ENCODE measurements at places on chromosomes 16 and 17.

DNA sequence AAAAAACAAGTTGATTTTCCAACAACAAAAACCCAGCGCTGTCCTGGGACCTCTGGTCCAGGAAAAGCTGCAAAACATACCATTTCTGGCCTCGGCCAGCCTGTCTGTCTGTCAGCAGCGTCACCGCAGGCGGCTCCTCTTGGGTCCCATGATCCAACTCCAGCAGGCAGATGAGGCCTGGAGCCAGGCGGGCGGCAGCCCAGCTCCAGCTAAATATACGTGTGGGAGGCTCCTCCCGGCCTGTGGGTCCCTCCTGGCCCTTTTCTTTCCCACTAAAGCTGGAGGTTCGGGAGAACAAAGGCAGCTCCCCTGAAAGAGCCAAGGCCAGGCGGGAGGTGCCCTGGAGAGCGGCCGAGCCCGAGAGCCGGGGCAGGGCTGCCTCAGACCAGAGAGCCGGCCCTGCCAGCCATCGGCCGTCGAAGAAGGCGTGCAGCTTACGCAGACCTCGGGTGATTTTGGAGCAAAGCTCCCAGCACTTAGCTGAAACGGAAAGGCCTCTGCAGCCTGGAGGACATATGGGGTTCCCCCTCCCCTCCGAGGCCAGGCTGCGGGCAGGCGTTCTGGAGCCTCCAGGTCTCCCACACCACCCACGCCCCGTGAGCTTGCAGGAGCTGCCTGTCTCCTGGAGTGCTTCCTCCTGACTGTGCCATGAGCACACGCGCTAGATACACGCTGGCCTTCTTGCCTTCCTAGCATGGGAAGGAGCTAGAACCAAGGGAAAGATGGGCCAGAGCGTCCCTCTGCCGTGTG lies 19.9 kb upstream of the JPH3 start:
- DNase-seq, result peak; percentile 23

GRCh38 chr16:578870-579405 lies 9.2 kb downstream of the PIGQ start:
- peak; percentile 71 for DNase-seq

DNA sequence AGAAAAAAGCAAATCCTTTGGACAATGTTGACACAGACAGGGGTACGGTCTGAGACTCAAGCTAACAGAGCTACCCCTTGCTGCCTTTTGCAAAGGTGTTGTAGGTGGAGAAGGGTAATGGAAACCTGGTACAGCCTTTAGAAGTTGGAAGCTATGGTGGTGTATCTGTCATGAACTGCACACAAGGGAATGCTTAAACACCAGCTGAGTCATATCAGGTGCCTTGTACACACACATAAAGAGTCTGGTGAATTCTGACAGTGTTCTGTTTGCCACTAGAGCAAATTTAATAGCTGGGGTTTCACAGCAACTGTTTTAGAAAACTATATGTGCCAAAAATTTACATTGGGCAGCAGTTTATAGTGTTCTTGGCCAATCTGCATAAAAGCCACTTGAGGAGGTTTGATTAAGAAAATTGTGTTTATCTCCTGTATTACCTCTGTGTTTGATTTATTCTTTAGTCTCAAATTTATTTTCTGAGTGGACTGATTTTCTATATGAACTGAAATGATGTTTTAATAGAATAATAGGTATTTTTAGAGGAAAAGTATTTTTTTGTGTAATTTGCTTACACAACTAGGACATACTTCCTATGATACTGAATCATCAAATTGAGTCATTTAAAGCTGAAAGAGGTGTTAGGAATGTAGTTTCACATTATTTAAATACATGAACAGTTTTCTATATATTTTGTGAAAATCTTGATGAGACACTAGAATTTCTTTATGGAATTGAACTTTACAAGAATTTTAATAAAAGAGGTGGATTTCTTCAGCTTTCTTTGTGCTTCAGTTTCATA lies 136.9 kb downstream of the MAP2K6 start:
- peak; percentile 64 for DNase-seq

DNA sequence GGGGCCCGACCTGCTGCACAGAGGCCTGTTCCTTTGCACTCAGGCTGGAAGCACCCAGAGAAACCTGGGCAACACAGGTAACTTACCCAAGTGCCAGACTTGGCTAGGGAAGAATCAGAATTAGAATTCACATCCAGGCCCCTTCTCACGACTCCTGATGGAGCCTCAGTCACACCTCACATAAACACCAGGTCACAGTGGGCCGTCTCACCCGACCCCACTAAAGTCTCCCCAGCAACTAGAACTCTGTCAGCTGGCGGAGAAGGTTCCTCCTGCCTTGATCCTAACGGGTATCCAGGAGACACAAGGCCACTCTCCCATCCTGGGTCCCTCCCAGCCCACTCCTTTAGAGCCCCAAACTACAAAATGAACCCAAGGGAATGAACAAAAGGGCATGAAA lies 6.4 kb downstream of the TK2 start:
- DNase-seq, result no peak

DNA sequence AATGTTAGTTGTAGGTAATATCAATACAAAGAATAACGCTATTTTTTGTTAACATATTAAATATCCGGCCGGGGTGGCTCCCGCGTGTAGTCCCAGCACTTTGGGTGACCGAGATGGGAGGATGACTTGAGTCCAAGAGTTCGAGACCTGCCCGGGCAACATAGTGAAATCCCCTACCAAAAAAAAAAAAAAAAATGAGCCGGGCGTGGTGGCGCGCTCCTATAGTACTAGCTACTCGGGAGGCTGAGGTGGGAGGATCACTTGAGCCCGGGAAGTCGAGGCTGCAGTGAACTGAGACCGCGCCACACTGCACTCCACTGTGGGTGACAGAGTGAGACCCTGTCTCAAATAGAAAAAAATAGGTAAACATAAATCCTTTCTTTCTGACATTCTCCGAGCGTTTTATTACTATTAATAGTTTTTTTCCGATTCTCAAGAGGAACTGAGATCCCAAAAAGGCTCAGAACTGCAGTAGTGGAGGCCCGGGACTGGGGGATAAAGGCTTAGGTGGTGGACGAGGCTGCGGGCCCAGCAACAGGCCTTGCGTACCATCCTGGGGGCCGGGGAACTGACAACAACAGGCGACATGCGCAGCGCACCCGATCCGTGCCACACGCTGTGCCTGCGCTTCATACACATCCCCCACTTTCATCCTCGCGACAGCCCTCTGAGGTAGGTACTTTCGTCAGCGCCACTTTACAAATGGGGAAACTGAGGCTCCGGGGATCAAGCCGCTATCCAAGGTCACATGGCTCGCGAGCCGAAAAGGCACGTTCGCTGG lies 919 bp downstream of the N4BP1 start:
- DNase-seq, result peak; percentile 36

DNA sequence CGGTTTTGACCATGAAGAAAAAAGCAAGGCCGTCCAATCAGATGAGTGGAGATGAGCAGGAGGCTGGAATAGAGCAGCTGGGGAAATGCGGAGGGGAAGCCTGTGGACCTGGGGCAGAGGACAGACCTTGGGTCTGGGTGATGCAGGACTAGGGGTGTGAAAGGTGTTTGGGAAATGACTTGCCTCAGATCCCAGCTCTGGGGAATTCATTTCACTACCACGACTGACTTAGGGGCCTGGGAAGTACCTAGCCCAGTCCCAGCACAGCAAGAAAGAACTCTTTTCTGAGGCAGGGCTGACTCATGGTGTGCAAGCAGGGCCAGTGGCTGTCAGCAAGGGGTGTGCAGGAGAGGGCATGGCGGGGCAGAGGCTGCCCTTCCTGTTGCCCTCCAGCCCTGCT lies 14.8 kb downstream of the DNAI2 start:
- DNase-seq, result peak; percentile 7

GRCh38 chr17:75755990-75756389 lies 9.0 kb downstream of the GALK1 start:
- DNase-seq, result no peak

DNA sequence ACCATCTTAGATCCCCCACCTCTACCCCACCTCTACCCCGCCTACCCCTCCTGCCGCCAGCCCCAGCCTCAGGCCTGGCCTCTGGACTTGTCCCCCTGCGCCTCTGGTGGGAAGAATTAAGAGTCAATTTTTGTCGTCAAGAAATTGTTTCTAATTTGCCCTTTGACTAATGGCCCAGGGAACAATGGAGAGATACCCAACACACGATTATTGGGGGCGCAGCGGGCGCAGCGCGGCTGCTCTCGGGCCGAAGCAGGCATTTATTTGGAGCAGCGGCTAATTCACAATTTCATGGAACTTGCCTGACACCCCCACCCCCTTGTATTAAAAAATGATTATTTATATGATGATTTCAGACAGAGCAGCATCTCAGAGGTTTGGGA lies 4.4 kb upstream of the BAHCC1 start:
- DNase-seq, result no peak

DNA sequence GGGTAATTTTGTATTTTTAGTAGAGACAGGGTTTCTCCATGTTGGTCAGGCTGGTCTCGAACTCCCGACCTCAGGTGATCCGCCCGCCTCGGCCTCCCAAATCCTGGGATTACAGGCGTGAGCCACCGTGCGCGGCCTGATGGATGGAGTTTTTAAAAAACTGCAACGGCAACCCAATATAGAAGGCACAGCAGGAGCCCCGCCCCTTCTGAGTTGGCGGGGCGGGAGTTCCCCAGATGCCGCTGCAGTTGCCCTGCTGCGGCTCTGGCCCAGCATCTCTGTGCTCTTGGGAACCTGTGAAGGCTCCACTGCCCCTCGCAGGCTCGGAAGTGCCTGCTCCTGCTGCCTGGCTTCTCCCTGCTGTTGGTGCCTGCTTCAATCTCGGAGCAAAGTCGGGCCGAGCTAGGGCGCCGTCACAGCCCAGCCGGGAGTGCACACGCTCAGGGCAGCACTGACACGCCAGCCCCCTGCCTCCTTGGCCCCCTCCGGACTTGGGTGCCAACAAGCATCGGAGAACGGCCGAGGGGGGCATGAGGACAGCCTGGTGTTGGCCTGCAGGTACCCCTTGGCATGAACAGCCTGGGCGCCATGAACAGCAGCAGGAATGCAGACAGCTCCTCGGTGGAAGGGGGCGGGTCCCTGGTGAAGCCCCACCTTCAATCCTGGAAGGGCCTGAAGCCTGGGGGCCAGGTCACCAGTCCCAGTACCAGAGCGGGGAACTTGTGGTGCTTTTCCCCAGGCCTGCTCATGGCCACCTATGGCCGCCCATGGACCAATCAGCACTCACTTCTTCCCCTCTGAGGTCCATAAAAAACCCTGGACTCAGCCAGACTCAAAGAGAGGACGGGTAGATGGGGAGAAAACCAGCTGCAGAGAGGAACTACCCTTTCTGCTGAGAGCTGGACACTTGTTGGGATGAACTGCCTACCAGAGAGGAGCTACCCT lies 2.3 kb upstream of the NT5M start:
- DNase-seq, result peak; percentile 74

DNA sequence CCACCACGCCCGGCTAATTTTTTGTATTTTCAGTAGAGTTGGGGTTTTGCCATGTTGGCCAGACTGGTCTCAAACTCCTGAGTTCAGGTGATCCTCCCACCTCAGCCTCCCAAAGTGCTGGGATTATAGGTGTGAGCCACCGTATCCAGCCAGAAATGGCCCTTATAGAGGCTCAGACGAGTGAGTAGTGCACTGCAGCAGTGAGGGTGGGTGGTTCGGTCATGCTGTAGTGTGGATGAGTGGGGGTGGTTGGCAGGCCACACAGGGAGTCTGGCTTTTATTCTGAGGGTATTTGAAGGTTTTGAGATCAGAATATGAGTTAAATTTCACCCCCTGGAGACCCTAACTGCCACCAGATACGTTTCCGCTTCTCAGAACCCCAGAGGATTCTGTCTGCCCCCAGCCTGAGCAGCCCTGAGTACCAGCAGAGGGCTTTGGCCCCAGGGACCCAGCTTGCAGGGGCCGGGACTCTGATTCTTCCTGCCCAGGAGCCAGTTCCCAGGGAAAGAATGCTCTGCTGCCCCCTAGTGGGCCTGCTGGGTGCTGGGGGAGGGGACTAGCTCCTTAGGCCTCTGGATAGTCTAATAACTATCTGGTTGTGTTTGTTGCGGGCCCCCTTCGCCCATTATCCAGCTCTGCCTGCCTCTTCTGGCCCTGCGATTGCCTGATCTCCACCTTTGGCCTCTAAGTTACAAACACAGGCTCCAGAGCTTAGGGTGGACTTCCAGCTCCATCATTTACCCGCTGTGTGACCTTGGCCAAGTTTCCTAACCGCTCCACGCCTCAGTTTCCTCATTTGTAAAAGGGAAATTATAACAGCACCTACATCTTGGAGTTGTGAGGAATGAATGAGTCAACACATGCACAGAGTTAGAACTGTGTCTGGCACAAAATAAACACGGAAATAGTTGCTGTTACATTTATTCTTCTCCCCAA lies 2.0 kb downstream of the ZNF771 start:
- peak; percentile 87 for DNase-seq

DNA sequence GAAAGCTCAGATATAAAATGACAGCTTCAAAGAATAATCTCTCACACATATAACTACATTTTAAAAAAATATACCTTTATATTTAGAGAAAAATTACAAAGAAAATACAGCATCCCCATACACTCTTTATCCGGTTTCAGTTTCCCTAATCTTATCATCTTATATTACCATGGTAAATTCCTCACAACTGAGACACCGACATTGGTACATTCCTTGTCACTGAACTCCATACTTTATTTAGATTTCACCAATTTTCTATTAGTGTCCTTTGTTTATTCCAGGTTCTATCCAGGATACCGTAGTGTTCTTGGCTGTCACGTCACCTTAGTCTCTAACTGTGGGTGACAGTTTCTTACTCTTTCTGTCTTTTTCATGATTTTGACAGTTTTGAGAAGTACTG lies 22.0 kb upstream of the ABCA10 start:
- no peak for DNase-seq

- no peak for DNase-seq
These were observed 231.4 kb upstream of the TNRC6C start for GRCh38 chr17:77727037-77727615.

DNA sequence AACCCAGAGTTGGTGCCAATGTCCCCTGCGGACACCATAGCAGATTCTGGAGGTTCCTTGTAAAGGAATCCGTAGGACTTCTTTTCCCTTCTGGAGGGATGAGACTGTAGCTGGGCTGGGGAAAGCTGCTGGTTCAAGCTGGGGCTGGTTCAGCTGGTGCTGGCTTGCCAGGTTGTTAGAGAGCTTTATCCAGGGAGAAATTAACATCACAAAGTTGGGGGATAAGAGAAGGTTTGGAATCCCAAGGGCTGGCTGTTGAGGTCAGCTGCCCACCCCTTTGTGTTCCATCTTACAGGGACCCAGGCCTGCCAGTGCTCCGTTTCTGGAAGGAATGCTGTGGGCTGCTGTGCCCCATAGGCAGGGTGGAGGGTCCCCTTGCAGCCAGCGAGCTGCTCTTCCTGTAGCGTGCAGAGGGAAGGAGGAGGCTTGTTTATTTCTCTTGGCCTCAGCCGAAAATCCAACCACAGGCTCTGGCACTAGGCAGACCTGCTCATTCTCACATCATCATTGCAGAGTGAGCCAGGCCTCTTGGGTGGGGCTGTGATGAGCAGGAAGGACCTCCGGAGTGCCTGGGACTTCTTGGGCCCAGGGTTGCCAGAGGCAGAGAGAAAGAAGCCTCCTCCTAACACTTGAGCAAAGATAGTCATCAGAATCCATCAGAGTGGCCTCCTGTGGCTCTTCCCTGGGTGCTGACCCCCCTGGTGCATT lies 251.1 kb downstream of the SEC14L1 start:
- DNase-seq, result peak; percentile 64
